ENCODE measurements at places on chromosomes 7 and 10. TPM values are rescaled to one million over a fixed set of nuclear protein-coding genes. Genes with fewer than 3 reads are reported as not detected.

DNA sequence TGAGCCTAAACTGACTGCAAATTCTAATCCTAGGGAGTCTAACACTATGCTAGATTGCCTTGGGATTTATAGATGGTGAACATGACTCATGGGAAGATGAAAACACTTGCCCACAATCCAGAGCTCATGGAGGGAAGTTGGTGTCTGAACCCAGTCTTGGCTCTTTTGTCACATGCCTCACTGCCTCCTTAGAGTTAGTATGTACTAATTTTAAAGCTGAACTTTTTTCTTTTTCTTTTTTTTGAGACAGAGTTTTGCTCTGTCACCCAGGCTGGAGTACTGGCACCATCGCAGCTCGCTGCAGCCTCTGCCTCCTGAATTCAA is 14.4 kb downstream of the MRPL32 start:
- no peak for DNase-seq

DNA sequence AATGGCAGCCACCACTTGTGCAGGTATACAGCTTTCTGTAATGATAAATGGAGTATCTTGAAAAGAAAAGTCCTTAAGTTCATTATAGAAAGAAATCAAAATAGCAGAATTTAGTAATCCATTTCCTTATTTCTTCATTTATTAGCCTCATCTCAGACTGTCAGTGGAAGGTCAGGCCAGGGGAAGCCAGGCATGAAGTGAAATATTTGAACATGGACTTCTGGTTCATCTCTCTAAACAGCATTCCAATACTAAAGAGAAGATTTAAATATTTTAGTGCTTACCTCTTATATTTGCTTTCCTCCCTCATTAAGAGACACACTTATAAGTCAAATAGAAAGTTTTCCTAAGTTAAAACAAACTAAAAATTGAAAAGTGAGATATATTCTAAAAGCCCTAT is 26.8 kb downstream of the TRDMT1 start:
- no peak for DNase-seq

The RPEL1 gene
- polyA plus RNA-seq = not detected

DNA sequence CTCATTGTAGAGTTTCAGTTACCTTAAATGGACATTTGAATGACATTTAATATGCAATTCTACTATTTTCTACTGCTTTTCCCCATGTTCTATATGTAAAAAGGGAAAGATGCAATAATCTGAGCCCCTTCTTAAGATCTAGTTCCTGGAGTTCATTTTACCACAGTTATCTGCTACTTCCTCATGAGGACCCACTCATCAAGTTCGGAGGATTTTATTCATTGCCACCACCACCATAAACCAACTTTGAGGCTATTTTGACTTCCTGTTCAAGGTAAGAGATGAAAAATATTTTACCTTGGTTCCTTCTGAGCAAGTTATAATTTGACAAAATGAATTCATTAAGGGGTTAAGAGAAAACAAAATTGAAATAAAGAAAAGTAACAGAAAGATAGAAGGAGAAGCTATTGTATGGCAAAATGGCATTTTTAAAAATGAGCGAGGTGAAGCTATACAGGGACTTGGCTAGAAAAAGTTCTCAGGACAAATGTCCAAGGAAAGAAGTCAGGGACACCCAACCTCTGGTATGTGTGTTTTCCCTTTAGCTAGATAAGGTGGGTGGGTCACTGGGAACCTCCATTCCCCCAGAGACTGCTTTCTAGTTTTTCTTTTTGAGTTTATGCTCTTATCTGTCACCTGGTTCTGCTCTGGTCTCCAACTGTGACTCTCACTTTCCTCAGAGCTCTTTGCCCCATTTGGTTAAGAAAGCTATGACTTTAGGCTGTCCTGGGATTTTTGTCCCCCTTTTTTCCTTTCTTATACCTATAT is 14.9 kb upstream of the FAM3C start:
- DNase-seq = no peak

DNA sequence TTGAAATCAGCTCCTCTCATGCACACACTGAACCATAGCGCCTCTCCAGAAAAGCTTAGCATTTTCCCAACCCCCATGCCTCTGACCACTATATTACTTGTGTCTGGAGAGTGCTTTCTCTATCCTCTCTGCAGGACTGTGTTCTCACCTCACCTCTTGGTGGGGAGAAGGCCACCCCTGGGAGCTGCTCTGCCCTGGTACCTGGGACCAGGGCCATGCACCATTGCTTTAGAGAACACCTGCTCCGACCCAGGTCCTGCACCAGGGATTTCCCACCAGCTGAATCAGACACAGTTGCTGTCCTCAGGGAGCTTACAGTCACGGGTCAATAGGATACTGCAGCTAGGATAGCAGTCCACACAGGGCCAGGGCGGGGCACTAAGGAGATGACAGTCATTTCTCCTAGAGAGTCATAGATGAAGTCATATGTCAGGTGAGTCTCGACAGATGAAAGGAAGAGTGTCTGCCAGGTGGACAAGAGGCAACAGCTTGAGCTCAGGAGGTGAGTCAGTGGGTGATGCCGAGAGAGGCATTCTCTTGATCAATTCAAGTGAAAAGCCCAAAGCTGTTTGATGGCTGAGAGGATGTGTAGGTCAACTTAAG is 619 bp upstream of the LMTK2 start:
- no peak for DNase-seq

- no peak for DNase-seq
These were observed 45.5 kb upstream of the RHOBTB1 start for GRCh38 chr10:60989400-60989876.

DNA sequence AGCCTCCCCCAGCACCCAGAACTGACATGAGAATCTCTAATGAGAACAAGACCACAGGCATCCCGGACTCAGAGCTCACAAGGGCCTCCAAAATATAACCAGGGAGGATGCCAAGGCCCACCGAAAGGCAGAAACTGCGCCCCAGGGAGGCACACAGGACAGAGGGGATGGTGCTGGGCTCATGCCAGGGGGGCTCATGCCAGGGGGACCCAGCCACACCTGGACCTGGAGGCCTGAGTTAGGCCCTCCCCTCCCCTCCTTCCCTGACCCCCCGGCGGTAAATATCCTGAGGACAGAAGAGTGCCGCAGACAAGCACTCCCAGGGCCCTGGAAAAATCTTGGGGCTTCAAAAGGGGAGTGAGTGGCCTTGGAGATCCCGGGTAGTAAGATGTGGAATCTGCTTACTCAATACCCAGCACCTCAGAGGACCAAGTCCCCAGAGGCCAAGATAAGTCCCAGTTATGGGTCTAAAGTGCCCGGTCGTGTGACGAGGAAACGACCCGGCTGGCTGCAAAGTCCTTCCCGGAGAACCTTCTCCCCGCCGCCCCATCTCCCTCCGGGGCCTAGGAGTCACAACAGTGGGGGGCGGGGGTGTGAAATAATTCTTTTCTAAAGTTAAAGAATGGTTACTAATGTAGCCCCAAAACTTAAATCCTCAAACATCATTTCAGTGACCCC is 11.9 kb downstream of the PDGFA start:
- no peak for DNase-seq

The MASTL gene
- 11.5 TPM for polyA plus RNA-seq

The C10orf62 gene
- 3.5 TPM for polyA plus RNA-seq

GRCh38 chr10:676178-676577 is 13.3 kb downstream of the DIP2C start:
- DNase-seq = no peak

GRCh38 chr7:23216021-23216420 is 30.6 kb upstream of the GPNMB start:
- no peak for DNase-seq

DNA sequence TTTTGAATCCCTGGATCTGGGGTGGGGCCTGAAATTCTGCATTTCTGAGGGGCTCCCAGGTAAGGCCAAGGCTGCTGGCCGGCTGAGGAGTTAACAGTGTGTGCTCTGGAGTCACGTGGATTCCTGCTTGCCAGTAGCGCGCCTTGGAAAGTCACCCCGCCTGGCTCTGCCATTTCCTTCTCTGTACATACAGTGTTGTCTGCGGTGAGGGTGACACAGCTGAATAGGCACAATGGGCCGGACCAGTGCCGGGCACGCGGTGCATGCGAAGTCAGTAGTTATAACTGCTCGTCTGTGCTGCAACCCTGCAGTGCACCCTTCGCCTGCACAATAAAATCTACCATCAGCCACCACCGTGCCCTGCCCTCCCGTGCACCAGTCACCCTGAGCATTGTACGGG is 68.0 kb upstream of the EEPD1 start:
- no peak for DNase-seq

DNA sequence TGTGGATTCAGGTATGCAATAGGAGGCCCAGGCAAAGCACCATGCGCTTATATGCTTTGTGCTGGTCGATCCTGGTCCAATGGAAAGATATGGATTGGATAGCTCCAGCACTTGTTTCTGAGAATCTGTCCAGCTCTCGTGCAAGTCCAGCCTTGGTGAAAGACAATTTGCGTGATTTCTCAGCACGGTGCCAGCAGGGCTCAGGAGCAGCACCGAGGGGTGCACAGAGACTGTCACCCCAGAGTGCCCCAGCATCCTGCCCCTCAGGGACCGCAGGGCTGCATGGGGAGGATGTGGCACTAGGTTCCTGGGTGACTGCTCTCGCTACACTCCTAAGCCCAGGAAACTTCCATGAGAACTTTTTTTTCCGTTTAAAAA is 225.2 kb downstream of the WDR37 start:
- no peak for DNase-seq

DNA sequence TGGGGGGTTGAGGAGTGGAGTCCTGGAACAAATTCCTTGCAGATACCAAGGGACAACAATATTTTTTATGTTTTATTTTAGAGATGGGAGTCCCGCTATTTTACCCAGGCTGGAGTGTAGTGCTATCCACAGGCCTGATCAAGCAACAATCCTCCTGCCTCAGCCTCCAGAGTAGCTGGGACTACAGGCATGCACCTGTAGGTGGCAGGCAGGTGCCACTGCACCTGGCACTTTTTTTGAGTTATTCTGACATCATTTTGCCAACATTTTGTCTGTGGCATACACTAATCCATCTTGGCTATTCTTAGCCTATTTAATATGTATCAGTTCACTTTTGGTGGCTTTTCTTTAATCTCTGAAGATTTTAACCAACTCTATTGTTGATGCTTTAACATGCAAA is 317.8 kb upstream of the MTPN start:
- no peak for DNase-seq

The FZD1 gene
- polyA plus RNA-seq = 66.3 TPM

GRCh38 chr10:132937861-132938260 is 4.5 kb downstream of the CFAP46 start:
- DNase-seq = no peak

GRCh38 chr10:127888521-127889312 is 4.0 kb downstream of the CLRN3 start:
- DNase-seq = no peak

The COL17A1 gene
- polyA plus RNA-seq = 0.78 TPM

DNA sequence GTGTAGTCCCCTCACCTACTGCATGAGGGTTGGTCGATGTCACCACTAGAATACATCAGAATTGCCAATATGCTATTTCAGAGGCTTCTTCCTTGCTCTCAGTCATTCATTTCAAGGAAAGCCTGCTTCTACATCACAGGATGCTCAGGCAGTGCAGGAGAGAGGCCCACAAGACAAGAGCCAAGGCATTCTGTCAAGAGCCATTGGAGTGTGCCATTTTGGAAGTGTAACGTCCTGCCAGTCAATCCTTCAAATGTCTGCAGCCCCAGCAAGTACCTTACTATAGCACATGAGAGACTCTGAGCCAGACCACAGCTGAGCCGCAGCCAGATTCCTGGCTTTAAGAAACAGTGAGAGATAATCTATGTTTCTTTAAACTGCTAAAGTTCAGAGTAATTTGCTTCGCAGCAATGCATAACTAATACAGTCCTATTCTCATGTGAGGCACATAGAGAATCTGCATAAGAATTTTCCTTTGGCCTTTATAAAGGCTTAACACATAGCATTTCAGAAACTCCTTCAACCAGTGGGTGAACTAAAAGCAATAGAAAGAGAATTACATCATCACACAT is 166.5 kb upstream of the GNAI1 start:
- DNase-seq = no peak

The FRMD4A gene
- 87.2 TPM for polyA plus RNA-seq

GRCh38 chr10:70985824-70986622 is 97.7 kb upstream of the PCBD1 start:
- no peak for DNase-seq

- no peak for DNase-seq
These were observed 30.7 kb upstream of the INPP5A start for GRCh38 chr10:132506711-132507408.

The ARMC10 gene
- polyA plus RNA-seq = 48.4 TPM

- DNase-seq = no peak
These were observed 169.3 kb upstream of the AGK start for GRCh38 chr7:141381794-141382427.

DNA sequence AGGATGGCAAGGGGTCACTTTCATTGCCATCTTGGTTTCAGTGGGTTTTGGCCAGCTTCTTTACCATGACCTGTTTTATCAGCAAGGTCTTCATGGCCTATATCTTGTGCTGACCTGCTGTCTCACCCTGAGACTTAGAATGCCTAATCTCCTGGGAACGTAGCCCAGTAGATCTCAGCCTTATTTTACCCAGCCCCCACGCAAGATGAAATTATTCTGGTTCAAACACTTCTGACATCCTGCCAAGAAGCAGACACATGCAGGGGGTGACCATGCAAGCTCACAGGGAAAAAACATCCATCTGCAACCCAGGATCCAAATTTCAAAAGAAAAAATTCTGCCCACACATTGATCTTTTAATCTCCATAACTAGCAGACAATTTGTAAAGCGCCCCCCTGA is 88.4 kb upstream of the EEPD1 start:
- no peak for DNase-seq

The TUBB8 gene
- 1.2 TPM for polyA plus RNA-seq

GRCh38 chr7:140022582-140023211 is 40.1 kb downstream of the PARP12 start:
- DNase-seq = no peak

The GNGT1 gene
- polyA plus RNA-seq = not detected

GRCh38 chr10:4596951-4597350 is 229.1 kb upstream of the AKR1E2 start:
- no peak for DNase-seq

- no peak for DNase-seq
These were observed 118.6 kb downstream of the SH3PXD2A start for GRCh38 chr10:103736763-103737162.

- no peak for DNase-seq
These were observed 641.6 kb downstream of the AUTS2 start for GRCh38 chr7:70239918-70240317.

DNA sequence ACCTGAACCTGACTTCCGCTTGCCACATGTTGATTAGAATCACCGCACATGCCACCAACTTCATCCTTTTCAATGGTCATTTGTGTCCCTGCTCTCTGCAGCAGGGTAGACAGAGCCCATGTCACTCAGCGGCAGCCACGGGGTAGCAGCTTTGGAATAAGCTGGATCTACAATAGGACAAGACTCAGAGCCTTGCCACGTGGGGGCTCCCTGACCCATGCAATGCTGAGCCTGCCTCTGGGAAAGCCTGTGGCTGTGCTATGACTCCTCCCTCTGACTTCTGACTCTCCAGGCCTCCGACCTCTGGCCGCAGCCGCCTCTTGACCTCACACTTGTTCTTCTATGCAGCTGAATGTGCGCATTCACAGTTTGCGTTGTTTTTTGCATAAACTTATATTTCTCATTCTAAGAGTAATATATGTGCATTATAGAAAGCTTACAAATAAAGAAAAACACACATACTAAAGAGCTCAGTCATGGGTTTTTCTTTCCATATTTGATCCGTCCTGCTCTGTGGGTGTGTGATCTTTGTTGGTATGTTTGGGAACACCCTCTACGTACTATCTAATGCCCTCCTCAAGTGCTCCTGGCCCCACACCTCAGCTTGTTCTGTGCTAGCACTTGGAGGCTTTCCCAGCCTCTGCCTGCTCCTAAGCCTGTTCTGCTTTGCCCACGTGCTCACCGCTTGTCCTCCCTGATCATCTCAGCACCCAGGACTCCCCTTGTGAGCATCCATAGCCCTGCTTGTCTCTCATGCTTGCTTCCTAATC is 198.0 kb upstream of the MKI67 start:
- DNase-seq = no peak

Measured in renal pelvis (tissue), 12 donors.